ENCODE measurements at places on chromosomes 12 and 14.
A peak's percentile ranks its signal among the peaks of the same experiment; 100 is the strongest.

GRCh38 chr14:50741567-50741966, 73.5 kb upstream of the SAV1 start:
- no peak for DNase-seq

DNA sequence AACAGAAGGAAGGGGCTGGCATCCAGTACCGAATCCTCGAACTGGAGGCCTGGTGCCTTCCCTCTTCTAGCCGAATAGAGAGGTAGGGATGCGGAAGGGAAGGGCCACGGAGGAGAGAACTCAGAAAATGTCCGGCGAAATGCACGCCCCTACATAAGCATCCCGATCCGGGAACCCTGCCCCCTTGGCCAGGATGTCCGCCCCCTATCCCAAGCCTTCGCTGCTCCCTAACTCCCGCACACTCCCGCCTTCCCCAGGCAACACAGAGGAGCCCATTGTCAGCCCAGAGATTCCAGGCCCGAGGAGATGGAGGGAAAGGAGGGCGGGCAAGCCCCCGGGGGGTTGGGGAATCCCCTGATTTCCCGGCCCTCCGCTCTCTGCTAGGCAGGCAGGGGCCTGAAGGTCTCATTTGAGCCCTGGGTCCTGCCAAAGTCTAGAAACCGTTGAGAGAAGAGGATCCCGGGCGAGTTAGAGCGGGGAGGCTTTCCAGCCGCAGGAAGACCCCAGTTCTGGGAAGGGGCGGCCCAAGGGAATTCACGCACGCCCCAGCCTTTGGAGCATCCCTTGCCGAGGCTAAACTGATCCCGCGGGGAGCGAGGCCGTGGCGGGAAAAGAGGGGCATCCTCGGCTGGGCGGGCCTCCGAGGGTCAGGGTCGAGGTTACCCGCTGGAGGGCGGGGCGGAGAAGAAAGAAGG, 569 bp upstream of the ARHGEF40 start:
- DNase-seq: peak; percentile 36

- peak; percentile 96 for DNase-seq
These were observed at the start of gene CORO1C for GRCh38 chr12:108731105-108731865. Gene CORO1C, minus strand, starts transcription at chr12:108731518. Its CDS starts 30,200 bp downstream, at chr12:108701318.

DNA sequence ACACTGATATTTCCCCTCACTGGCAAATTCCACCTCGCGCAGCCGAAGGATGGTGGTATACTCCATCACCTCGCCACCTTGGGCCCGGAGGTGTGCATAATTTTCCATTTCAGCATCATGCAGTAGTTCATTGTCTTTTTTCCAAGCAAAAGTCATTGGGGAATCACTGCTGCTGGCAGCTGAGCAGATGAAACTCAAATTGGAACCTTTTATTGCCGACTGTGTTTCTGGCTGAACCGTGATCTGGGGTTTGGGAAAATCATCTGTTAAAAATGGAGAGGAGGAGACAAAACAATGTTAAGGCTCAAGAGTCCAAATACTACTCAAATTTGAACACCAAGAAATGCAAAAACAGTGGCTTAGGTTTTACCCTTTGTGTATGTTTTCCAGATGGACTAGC, 39.7 kb downstream of the LRIG3 start:
- DNase-seq: no peak

- no peak for DNase-seq
These were observed at the start of gene OTX2 for GRCh38 chr14:56810147-56810719. Gene OTX2, minus strand, starts transcription at chr14:56810479. Its CDS starts 5,023 bp downstream, at chr14:56805456.

DNA sequence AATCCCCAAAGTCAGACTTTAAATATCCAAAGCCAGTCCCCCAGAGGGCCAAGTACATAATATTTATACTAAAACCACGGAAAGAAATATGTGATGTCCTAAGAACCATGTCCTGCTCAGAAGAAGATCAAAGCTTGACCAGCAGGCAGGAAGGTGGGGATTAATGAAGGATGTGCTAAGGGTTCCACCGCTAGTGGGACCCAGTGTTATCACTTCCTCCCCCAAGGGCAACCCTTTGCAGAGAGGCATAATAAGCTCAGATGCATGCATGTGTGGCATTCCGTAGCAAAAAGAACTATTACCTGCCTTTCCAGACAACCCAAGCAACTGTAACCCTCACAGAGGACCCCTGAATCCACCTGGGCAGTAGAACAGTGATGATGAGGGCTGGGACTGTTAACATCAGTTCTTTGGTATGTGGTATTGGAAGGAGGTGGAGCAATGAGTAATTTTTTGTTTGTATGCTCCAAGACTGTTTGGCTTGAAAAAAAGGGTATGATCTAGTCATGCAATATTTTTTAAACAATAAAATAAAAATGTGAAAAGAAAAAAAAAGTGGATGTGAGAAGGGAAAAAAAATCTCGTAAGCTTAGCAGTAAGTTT, 71.7 kb upstream of the ETV6 start:
- no peak for DNase-seq

DNA sequence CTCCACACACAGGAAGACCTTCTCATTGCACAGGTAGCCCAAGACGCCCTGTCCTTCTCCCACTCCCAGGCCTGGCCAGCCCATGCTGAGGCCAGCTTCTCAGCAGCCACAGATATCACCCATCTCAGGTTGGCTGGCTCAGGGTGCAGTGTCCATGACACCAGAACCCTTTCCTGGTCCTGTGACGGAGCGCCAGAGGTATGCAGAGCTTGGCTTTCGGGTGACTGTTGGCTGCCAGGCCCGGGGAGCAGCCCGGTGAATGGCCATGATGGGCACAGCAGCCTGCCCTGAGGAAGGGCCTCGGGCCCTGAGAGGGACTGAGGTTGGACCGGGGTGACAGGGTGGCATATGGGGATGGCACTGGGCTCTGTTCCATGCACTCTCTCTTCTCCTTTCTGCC, 173.4 kb downstream of the TSPAN9 start:
- DNase-seq: no peak

- DNase-seq: no peak
These were observed at the start of gene GMPR2 for GRCh38 chr14:24232645-24233537. Gene GMPR2, plus strand, starts transcription at chr14:24232929. Its CDS starts 325 bp downstream, at chr14:24233254.

DNA sequence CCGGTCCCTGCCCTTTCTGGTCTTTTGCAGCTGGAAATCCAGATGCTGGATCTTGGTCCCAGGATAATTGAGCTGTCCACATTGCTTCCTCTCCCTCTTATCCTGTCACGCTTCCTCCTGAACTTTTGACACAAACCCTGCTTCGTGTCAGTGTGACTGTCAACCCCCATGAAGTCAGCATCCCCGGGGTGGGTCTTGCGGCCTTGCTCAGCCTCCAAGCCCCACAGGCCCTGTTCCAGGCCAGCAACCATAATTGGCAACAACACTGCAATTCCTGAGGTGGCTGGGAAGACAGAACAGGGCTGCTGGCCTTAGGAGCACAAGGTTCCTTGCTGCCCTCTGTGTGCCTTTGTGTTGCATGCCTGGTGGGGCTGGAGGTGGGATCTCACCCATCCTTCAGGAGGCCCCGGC, 74.9 kb downstream of the NTF3 start:
- DNase-seq: no peak

- DNase-seq: no peak
These were observed 47.4 kb upstream of the PARP11 start for GRCh38 chr12:3920351-3921150.

DNA sequence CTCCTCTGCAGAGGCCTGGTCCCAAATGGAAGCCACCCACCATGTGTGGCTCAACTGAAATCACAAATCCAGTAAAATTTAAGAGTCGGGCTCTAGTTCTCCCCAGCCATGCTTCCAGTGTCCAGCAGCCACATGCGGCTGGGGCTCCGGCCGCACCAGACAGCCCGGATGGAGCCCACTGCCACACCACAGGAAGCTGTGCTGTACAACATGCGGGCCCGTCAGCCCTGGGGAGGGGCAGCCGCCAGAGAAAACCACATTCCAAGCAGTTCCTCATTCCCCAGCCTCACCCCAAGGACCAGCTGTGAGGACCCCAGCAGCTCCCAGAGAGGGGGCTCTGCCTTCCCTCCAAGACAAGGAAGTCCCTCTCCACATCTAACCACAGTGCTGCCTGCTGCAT, 135.0 kb downstream of the NCOR2 start:
- no peak for DNase-seq

DNA sequence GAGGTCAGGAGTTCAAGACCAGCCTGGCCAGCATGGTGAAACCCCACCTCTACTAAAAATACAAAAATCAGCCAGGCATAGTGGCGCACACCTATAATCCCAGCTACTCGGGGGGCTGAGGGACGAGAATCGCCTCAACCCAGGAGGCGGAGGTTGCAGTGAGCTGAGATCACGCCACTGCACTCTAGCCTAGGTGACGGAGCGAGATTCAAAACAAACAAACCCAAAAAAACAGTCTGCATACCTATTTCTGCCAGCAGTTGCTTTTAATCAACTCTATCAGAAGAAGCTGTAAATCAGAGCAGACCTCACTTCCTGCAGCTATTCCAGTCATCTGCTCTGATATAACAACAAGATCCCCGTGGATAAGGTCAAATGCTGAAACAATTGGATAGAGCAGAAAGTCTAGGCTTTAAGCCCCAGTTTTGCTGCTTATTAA, 50.5 kb downstream of the LIMA1 start:
- no peak for DNase-seq

DNA sequence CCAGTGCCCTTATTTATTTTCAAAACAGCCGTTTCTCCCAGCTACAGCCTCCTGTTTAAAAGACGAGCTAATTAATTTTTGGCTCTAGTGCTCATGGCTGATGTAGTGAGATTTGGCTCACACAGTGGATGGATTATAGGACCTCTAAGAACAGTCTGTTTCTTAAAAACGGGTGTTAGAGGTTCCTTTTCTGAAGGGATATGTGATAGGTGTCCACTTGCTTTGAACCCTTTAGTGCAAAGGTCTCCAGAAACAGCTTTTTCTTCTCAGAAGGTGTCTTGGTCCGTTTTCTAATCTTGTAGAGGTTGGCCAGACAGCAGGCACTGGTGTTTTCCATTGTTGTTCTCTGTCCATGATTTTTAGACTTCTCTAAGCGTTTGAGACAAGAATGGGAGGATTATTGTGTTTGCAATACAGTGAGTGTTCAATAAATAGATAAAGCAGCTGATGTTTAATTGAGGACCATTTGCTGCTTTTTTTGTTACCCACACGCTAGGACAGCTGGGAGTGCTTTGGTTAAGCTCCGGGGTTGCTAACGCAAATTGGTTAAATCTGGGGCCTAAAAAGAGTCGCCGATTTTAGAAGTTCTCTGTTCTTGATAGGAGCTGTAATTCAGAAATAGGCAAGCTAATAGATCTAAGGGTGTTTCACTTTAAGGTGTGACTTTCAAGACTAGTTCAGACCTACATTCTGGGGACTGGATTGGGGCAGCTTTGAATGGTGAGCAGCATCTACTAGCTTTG, 1.0 kb downstream of the BORCS5 start:
- peak; percentile 43 for DNase-seq

GRCh38 chr12:55657212-55657611, 20.5 kb downstream of the OR10P1 start:
- no peak for DNase-seq

GRCh38 chr14:102020058-102020971, 55.9 kb downstream of the DYNC1H1 start:
- DNase-seq: no peak

DNA sequence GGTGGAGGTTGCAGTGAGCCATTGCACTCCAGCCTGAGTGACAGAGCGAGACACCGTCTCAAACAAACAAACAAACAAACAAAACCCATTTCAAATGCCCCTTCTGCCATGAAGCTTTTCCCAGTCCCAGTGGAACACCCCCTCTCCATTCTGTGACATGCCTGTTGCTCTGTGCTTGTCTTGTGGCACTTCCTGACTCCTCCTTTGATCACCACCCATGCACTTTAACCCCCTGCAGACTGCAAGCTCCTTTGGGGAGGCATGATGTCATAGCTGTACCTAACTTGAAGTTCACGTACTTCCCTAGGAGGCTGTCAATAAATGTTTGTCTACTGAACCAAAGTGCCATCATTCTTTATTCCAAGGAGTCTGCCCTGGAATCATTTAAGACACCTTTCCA, 64.7 kb downstream of the TMCC3 start:
- no peak for DNase-seq

GRCh38 chr12:34208331-34209258, 186.3 kb downstream of the ALG10 start:
- DNase-seq: peak; percentile 32

DNA sequence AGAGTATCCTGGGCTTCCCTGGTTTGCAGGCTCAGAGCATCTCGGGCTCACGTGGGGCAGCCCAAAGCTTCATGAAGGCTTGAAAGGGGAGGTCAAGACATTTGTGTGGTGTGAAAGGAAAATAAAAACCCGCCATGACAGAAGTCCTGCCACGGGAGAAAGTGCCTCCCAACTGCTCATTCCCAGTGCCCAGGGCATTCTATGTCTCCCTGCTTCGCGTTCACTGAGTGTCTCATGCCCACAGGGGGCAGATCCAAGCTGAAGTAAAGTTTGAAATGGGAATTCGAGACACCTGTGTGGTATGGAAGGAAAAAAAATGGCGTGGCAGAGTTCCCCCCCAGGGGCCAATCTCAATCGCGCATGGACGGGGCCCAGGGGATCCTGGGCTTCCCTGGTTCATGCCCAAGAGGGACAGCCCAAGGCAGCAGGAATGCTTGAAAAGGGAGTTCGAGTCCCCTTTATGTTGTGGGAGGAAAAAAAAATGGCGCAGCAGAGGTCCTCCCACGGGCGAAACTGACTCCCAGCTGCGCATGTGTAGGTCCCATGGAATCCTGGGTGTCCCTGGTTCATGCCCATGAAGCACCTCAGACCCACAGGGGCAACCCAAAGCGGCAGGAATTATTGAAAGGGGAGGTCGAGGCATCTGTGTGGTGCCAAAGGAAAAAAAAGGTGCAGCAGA, 576.7 kb downstream of the ALG10 start:
- DNase-seq: peak; percentile 5

GRCh38 chr14:65453807-65454480, 41.4 kb downstream of the FUT8 start:
- no peak for DNase-seq

All from GM13976 (cell line).